ENCODE measurements at places on chromosomes 13 and 19. TPM values are rescaled to one million over a fixed set of nuclear protein-coding genes. Genes with fewer than 3 reads are reported as not detected.

Gene IRF3
- total RNA-seq = 146 TPM

Gene RPS19
- 2,931 TPM for total RNA-seq

Gene ZNF813
- 5.2 TPM for total RNA-seq

Gene TMEM150B
- 0.69 TPM for total RNA-seq

Gene BIVM
- 34.9 TPM for total RNA-seq

Gene RFX1
- total RNA-seq = 17.0 TPM

Gene ZNF266
- total RNA-seq = 25.3 TPM

Gene IER2
- 161 TPM for total RNA-seq

Gene ZSCAN4
- total RNA-seq = not detected

Gene TLE2
- total RNA-seq = 2.3 TPM

Gene TMEM86B
- 6.8 TPM for total RNA-seq

Gene ODAD3
- 0.24 TPM for total RNA-seq

Gene FFAR1
- total RNA-seq = 0.14 TPM

Gene LRRC63
- total RNA-seq = 0.26 TPM

Gene TLE6
- 1.1 TPM for total RNA-seq

Gene GJB2
- 3.6 TPM for total RNA-seq

Gene ZNF529
- total RNA-seq = 16.8 TPM

Gene CEACAM3
- not detected for total RNA-seq

Gene DACT3
- 3.2 TPM for total RNA-seq

Gene ZGLP1
- total RNA-seq = 2.0 TPM

Gene KLK4
- not detected for total RNA-seq

Gene PGPEP1
- 14.6 TPM for total RNA-seq

Gene FGF9
- total RNA-seq = 0.40 TPM

Gene MIA
- 0.56 TPM for total RNA-seq

Gene CYSLTR2
- total RNA-seq = 0.90 TPM

Gene ZNF559
- total RNA-seq = 8.2 TPM

Gene ADAT3
- total RNA-seq = 10.6 TPM

Gene ZNF714
- 18.8 TPM for total RNA-seq

Gene SBK2
- not detected for total RNA-seq

Gene ONECUT3
- total RNA-seq = not detected

Gene PSG3
- total RNA-seq = not detected

Gene SCN1B
- 0.96 TPM for total RNA-seq

Gene PABPC3
- 0.43 TPM for total RNA-seq

Gene LMTK3
- 3.6 TPM for total RNA-seq

Gene EEF2
- 2,394 TPM for total RNA-seq

Gene F2RL3
- total RNA-seq = not detected

Gene SHC2
- total RNA-seq = not detected

Gene MBD3L2
- total RNA-seq = not detected

Gene ATXN8OS
- total RNA-seq = not detected

Gene ERICH6B
- not detected for total RNA-seq

Gene DPP9
- total RNA-seq = 95.9 TPM

Gene RANBP3
- 105 TPM for total RNA-seq

Gene MISP
- not detected for total RNA-seq
